ENCODE measurements at places on chromosomes 4 and X.

- no peak for DNase-seq
These were observed 9.5 kb downstream of the CSTF2 start for GRCh38 chrX:100829730-100830129.

DNA sequence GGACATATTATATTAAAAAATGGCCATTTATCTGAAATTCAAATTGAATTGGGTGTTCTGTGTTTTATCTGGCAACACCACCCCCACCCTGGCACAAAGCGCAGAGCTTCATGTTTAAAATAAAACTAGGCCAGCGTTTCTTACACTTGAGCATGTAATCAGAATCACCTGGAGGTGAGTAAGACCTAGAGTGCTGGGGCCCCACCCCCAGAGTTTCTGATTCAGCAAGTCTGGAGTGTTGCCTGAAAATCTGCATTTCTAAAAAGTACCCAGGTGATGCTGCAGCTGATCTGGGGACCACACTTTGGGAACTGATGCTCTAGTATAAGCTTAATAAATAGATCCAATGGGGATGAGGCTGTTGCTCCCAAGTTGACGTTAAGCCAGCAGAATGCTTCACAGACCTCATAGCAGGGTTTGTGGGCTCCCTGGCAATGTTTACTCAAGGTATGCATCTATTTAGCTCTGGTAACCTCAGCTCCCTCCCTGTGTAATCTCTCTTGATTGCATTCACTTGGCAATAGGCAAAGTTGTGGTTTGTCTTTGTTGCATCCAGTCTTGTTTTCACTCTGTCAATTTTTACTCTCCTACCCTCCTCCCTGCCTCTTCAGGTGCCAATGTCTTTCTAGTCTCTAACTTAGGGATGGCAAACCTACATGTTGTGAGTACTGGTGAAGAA lies 99.8 kb upstream of the TEX13D start:
- no peak for DNase-seq

DNA sequence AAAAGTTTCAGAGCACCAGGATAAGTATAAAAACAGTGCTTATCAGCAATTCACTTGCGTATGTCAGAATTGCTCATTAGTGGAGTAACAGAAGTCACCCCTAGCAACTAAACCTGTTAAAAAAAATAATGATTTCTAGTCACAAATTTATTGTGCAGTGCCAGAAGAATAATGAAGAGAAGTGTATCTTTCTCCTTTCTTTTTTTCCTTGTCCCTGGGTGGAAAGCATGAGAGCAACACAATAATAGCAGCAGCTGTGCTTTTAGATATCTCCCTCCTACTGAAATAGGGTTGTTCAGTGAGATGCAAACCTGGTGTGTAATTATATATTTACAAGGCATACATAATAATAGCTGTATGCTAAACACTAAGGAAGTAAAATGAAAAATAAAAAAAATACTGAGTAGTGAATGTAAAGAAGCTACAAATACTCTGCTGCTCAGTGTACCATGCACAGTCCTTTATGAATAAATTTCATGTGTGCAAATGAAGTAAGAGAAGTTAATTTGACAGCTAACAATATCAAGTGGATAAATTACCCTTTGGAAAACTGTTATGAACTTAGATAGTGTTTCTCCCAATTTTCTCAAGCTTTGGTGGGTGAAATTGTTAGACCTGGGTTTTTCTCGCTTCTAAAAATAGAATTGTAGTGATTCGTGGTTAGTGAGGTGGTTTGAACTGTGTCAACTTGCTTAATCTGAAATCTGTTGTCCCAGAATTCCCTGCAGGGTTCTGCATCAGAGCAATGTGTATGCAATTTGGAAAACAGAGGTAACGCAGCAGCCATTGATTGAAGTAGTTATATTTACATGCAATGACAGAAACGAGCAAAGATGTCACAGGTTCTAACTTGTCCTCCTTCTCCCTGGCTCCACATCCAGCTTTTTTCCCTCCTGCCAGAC lies 125.7 kb upstream of the NDST3 start:
- no peak for DNase-seq

GRCh38 chrX:151153086-151153485 lies 23.3 kb upstream of the GPR50 start:
- no peak for DNase-seq

DNA sequence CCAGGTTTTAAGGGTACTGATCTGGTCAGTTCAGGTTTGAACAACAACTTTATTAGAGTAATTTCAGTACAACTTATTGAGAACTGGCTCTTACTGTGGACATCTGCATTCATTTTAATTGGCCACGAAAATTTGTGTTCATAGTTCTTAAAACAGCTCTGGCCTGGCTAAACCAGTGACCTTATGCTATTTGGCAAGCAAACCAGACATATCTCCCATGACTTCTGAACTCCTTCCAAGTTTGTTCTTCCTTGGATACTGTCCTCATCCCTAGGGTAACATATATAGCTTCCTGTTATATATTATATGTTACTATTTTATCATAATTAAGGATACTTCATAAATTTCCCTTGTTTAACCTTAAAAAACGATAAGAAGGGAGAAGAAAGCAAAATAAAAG lies 841.9 kb downstream of the TRAM1L1 start:
- DNase-seq, result no peak

GRCh38 chrX:71976753-71977152 lies 66.1 kb downstream of the NHSL2 start:
- DNase-seq, result no peak

DNA sequence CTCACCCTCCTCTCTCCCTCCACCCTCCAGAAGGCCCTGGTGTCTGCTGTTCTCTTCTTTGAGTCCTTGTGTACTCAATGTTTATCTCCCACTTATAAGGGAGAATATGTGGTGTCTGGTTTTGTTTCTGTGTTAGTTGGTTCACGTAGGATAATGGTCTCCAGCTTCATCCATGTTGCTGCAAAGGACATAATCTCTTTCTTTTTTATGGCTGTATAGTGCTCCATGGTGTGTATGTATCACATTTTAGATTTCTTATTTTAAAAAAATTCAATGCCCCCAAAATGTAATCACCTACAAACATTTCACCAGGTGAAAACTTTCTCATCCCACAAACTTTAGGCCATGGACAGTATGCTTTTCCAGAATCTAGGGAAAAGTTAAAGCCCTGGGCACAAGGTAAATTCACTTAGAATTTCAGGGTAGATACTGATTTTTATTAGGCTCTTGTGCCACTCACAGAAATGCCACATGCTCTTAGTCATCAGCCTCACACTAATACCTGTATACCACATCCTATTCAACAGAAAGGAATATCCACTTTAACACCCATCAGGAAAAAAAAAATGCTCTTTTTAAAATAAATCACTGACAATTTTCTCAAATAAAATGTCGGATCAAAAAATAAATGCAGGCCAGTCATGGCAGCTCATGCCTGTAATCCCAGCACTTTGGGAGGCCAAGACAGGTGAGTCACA lies 104.8 kb upstream of the ENPP6 start:
- no peak for DNase-seq

DNA sequence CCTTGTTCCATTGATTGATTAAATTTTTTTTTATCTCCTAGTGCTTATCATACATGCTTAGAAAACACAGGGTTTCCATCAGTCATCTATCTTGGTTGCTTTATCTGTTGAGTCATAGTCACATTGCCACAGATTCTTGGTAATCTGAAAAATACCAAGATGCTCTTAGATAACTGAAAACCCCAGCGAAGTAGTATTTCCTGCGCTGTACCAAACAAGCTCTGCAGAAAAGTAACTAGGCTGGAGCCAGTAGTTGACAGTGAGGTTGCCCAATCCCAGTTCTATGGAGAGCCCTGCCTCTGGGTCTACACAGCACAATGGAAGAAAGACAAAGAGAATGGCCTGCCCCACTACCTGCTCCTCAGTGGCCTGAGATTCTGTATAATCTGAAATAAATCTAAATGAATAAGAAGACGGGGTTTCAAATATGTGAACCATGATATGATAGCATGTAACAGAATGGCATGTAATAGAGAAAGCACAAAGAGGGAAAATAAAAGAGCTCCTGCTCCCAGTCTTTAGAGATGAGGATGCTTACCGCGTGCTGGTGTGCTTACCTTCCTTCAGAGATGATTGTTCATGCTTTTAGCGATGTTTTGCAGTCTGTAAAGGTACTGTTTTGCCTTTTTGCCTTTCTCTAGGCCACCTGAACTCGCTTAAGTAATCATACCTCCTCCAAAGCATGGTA lies 55.3 kb upstream of the RAPGEF2 start:
- no peak for DNase-seq

DNA sequence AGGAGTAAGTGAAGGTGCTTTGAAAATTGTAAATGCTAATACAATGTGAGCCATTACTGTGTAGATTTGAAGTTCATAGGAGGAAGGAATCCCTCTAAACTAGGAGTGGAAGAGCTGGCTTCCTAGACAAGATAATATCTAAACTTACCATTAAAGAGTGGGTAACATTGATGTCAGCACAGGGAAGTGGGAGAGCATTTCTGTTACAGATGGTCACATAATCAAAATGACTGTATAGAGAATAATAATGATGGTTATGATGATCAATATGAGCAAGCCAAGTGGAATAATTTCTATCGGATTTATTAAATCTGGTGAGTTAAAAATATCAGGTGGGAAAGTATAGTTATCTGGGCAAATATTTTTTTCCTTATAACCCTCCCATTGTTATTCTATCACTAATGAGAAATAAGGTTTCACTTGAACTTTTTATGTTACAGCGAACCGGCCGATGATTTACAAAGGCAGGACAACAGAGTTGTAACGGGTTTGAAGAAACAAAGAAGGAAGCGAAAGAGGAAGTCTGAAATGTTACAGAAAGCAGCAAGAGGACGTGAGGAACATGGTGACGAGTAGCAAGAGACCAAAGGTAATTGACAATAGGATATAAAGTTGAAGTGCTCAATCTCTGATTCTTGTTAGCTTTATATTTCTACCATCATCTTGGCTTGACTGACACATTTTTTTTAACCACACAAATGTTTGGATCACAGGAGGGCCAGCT lies 43.5 kb downstream of the FMR1NB start:
- no peak for DNase-seq

DNA sequence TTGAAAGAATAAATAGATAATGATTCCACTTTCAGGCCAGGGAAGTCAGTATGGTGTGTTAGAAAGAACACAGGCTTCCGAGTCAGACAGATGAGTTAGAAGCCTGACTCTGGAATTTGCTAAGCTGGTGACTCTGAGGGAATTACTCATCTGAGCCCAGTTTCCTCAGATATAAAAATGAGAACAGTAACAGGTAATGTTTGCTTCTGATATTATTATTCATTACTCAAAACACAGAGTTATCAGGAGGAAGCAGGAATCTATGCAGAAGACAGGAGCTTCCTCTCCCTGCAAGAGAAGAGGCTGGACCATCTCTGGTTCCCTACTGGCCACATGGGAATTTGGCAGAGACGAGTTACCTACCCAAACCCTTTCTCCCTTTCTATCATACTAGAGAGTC lies 163.1 kb downstream of the EVC2 start:
- DNase-seq, result no peak

DNA sequence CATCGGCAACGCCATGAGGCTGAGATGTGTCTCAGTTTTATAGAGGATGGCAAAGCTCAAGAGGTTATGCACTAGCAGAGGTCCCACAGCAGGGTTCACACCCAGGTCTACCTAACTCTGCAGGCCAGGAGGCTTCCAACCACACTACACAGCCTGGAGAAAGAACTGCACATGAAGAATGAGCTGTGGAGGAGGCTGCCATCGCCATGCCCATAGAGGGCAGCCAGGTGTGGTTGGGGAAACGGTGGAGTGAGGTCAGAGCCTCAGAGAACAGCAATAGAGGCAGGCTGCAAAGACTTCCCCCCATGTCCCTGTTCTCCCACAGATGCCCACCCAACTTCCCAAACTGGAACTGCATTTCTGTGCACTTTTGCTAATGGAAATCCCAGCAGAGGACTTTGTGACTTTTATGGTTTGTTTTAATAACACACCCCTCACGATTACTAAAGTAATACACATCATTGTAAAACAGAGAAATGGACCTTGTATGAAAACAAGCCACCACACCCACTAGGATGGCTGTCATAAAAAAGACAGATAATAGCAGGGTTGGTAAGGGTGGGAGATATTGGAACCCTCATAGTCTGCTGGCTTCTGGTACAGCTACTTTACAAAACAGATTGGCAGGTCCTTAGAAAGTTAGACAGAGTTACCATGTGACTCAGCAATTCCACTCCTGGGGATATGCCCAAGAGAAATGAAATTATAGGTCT lies 58.9 kb upstream of the PROM1 start:
- DNase-seq, result no peak

GRCh38 chrX:19810802-19811201 lies 76.6 kb downstream of the SH3KBP1 start:
- no peak for DNase-seq

DNA sequence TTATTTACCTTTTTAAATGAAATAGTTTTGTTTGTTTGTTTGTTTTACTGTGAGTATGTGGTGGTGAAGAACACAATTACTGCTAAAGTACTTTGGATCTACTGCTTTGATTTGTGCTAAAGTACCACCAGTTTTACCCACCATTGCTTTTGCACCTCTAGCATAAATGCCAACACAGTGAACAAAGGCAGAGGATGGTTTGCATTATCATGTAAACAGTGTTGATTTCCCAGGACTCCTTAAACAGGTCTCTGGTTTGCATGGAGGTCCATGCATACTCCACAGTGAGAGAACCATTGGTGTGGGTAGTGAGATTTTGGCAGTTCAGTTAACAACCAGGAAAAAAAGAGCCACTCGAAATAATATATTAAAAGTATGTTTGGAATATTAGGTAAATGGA lies 11.0 kb downstream of the FAT4 start:
- no peak for DNase-seq

- no peak for DNase-seq
These were observed 21.0 kb upstream of the BMP15 start for GRCh38 chrX:50889582-50889981.

DNA sequence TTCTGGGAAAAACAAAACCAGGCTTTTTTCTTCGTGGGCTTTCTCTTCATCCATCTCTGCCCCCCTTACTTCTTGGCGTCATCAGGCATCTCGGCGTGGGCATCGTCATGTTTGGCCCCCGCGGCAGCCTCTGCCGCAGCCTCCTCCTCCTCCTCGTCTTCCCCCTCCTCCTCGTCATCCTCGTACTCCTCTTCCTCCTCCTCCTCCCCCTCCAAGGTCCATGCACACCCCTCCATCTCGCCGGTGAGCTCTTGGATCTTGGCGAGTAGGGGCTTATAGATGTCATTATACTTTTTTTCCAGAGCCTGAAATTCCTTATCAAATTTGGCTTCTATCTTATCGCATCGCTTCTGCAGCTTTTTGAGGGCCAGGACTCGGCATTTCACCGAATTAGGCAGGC lies 488 bp downstream of the NAP1L5 start:
- DNase-seq, result no peak

GRCh38 chr4:54912155-54912554 lies 213.2 kb downstream of the KDR start:
- DNase-seq, result no peak

DNA sequence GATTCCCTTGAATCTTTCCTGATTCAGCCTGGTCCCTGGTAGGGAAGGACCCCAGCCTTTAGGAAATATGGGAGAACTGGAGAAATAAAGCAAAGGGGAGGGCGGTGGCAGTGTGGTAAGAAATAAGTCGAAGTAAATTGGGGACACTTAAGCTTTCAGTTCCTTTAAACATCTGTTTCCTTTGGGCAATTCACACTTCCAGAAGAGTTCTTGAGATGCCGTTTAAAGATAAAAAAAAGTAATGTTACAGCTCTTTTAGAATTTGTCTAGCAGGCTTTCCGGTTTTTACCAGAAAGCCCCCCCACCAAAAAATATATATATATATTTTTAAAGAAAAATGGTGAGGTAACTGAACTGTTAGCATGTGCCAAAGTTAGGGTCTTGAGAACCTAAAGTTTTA lies 46.6 kb downstream of the TSPAN7 start:
- no peak for DNase-seq
